Activated CD4-positive, alpha-beta T cell treated with anti-CD3 and anti-CD28 coated beads, Interleukin-10, Interleukin-2, amounts not matched to agents 100 ng/mL and 50 ng/mL, durations not matched to agents 16 hours and 8 hours (primary cell): ENCODE measurements at places on chromosomes 5 and 9.
A peak's percentile ranks its signal among the peaks of the same experiment; 100 is the strongest.

DNA sequence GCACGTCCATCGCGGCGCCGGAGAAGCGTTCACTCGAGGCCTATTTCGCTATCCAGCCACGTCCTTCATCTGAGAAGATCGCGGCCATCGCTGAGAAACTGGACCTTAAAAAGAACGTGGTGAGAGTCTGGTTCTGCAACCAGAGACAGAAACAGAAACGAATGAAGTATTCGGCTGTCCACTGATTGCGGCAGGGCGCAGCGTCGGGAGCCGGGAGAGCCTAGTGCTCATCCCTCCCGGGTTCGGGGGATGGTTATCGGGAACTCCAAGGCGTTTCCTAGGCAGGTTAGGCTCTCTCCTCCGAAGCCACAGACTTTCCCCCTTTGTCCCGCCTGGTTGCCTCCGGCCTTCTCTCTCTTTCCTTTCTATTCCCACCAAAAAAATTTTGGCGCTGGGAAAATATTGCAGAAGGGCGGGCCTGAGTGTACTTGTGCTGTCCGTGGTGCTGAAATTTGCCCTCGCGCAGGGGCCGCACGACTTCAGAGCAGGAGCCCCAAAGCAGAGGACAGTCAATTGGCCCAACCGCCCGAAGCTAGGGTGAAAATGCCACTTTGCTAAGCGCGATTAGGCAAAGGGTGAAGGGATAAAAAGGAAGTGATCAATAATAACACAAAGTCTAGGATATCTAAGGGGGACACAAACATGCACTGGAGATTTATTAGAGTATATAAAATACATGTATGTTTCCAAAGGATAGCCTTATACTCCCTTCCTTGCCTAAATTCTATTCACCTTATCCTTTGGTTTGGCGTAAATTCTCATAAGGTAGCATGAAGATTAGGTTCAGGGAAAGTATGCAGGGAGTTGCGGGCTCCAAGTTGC, 1.8 kb downstream of the POU4F3 start:
- peak; percentile 36 for DNase-seq

DNA sequence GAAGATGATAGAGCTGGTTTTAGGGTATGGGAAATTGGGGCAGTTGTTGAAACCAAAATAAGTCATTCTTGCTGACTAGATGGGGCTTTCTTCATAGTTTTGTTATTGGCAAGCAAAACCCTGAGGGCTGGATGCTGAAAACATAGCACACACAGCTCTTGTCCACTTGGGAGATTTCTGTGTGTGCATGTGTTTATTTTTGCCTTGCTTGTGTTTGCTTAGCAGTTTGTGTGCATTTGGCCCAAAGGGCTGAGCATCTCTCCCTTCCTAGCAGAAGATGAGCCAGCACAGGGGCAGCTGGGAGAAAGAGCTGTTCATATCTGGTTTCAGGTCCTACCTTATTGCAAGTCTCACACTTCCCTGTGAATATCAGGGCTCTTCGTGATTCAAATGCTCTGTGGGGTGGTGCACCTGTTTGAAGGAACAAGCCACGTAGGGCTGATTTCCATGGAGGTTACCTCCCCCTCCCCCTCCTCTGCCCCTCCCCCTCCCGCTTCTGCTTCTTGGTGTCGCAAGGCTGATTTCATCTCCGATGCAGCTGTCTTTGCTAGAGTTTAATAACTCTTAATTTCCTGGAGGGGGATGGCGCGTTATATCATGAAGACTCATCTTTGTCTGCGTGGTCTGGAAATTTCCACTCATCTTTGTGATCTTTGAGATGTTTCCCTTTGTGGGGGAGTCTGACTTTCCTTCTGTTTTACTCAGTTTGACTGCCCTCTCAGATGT, 296.5 kb downstream of the ARHGAP26 start:
- peak; percentile 56 for DNase-seq

DNA sequence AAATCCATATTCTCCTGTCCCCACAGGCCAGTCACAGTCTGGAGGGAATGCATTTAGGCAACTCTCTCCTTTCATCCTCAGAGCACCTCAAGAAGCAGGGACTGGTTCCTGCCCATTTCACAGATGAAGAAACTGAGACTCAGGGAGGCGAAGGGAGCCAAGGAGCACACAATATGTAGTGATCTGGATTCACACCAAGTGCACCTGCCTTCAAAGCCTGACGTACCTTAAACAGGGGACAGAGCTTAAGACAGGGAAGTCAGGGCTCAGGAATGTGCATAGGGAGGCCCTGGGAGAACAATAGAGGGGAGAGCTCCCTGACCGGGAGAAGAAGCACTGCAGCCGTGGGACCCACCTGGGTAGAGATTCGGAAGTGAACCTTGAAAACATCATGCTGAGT, 83.0 kb downstream of the GABBR2 start:
- DNase-seq = no peak

DNA sequence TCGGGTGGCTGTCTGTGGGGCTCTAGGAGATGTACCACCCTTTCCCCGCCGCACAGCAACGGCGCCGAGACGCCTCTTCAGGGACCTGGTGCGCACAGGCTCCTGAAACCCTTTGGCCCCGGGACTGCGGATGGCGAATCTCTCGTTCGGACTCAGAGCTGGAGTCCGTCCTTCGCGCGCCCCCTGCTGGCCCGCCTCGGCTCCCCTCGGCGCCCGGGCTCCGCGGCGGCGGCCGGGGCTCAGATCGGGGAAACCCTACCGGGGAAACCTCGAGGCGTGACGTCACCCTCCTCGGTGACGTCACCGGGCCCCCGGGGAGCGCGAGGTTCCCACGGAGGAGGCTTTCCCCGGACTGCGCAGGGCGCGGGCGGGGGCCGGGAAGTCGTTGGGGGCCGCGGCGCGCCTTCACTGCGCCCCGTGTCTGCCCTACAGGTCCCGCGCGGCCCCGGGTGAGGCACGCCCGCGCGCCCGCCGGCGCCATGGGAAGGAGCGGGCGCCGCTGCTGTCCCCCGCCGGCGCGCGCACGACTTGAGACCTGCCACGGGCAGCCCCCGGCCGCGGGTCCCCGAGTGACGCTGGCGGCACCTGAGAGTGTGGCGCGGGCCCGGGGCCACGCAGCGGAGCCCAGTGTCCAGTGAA, 7.9 kb downstream of the PRR7 start:
- peak; percentile 95 for DNase-seq

DNA sequence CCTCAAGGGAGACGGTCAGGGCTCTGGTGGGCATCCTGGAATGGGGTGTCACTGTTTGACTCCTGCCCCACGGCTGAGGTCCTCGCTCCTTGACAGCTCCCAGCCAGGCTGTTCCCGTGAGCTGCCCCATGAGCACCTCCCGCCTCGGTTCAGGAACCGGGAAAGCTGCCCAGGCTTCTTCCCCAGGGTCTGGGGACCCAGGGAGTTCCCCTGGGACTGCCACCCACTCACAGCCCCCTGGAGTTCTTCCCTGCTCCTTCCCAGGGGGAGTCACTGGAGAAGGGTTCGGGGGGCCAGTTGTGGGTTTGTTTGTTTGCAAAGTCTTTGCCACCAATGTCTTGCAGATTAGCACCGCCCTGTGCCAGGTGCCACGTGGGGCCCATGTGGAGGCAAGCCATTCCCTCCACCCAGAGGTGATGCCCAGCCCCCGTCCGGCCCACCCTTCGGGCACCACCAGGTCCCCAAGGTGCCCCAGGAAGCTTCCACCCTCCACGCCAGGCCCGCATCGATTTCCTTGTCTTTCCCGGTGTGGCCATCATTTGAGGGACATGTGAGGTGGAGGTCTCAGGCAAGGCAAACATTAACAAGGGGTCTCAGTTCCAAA, 1.3 kb downstream of the PLPP7 start:
- no peak for DNase-seq

DNA sequence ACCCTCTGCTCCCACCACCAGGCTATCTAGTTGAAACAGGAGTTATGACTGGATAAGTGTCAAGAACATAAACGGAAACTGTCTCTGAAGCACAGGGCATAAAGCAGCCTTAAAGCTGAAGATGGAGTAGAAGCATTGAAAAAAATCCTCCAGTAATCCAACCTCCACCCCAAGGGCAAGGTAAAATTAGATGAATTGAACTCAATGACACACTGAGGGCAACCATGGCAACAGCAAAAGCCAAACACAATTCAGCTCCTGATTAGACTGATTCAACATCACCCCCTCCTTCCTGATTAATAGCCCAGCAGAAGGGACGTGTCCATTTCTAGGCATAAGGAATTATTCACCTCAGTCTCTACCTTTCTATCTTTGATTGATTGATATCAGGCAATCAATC, 183.2 kb upstream of the MAP3K1 start:
- no peak for DNase-seq

- no peak for DNase-seq
Observed at GRCh38 chr9:136031741-136032730, 63.1 kb downstream of the NACC2 start.

DNA sequence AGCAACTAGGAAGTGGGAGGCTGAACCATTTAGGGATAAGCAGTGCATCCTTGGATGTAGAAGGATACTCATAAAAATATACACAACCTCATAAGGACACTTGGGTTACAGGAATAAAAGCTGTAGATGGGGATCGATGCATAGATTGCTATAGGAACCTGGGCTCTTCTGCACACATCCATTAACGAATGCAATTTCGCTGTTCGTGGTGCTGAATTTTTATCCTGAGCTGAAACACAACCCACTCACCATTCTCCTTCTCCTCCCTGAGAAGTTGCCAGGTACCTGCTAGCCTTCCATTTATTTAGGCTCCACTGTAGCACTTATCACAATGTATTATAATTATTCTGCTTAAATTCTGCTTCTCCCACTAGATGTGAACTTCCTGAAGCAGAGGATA, 320.6 kb upstream of the BRINP1 start:
- DNase-seq = no peak

DNA sequence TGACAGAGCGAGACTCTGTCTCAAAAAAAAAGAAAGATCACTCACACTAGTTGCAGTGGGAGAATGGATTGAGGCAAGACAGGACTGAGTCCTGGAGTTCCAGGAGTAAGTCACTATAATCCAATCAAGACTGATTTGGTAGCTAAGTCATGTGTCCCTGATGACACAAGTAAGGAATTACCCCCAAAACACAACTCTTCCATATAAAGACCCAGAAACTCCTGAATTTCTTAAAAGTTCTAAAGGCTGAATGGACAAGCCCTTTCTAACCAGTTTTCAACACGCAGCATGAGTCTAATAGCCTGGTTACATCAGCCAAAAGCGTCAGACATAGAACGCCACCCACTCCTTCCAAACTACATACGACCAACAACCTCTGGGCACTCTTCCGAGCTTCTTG, 2.5 kb downstream of the ZFP62 start:
- DNase-seq = no peak

- DNase-seq = no peak
Observed at GRCh38 chr5:199197-199949, 8.1 kb downstream of the LRRC14B start.

DNA sequence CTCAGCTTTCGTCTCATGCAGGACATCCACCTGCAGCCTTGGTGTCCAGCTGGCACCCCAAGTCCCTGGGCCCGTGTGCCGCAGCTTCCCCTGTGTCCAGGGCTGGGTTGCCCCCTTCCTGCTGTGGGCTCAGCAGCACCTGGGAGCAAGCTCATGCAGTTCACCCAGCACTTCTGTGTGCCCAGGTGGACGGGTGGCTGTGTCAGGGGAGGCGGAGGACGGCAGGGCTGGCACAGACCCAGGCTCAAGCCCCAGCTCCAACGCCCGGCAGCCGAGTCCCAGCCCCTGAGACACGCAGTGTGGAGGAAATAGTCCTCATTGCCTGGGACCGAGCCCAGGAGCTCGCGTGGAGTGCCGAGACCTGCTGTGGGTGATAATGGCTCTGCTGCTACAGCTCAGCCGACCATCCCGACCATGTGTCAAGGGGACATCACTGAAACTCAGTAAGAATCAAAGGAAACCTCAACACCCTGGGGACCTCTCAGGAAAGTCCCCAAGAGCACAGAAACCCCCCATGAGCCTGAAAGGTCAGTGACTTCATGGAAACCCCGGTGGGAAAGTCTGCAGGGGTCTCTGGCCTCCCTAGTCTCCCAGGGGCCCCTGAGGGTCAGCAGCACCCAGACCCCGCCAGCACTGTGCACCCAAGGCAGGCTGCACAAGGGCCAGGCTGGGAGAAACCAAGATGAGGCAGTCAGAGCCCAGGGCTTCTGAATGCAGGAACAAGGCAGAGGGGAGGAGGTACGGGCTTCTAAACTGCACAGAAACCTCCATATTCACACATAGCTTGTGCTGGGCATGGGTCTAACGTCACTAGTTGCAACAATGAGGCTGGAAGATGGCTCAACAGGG, 38.8 kb downstream of the LPCAT1 start:
- no peak for DNase-seq

DNA sequence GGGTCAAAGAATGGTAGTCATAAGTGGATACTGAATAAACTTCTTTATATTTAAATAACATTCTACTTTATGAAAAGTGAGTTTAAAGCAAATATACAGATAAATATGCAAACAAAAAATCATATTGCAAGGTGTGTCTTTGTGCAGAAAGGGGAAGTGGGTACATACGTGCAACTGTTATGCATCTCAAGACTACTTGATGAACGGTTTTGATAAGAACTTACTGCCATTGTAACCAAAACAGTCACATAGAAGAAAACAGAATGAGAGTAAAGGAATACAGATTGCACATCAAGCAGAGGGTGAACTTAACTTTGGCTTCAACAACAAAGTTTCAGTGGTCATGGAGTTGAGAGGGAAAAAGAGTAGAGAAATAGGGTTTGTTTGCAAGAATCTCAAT, 9.9 kb downstream of the CAMK4 start:
- peak; percentile 63 for DNase-seq
